OCI-LY7 (cell line): ENCODE measurements at places on chromosomes 16 and 17. TPM values are rescaled to one million over a fixed set of nuclear protein-coding genes. Genes with fewer than 3 reads are reported as not detected.

DNA sequence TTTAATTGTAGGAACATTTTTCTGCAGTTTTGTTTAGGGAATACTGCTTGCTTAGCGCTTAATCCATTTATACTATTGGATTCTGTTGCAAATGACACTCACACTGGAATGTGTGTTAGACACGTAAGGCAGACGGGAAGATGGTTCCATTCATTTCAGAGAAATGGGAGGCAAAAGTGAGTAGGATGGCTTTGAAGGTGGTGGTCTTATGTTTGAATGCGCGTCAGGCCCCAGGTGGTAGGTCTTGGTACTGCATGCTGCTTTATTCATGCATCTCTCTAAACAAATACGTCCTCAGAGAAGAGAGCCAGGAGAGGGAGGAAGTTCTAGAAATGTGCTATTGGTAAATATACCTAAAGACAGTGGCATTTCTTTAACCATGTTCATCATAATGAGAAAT is 997.6 kb upstream of the RBFOX1 start:
- DNase-seq: peak; percentile 12

DNA sequence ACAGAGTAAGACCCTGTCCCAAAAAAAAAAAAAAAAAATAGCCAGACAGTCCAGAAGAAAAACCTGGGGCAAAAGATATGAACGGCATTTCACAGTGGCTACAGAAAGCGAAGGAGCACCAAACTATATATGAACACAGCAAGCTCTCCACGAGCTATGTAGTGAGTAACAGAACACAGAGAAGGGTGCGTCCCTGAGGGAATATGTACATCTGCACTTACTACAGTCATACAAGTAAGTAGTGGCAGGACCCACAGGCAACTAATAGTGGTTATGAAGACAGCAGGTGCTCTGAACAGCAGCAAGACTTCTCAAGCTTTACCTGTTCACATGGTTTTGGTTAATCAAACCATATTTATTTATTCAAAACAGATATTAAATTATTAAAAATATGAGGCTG is 15.8 kb downstream of the TRAP1 start:
- no peak for DNase-seq

- DNase-seq: no peak
Measured at GRCh38 chr17:21096874-21097273, 29.9 kb upstream of the DHRS7B start.

NXPH3 gene
- total RNA-seq: not detected in 2 replicates

GRCh38 chr17:1904273-1905182 is 74.7 kb downstream of the RPA1 start:
- peak; percentile 88 for DNase-seq

CHST4 gene
- total RNA-seq: 0.28 and 0.29 TPM in 2 replicates

VPS9D1 gene
- total RNA-seq: 4.6 and 4.7 TPM in 2 replicates

C16orf92 gene
- total RNA-seq: not detected in 2 replicates

GRCh38 chr16:50736448-50736847 is 5.4 kb upstream of the CYLD start:
- no peak for DNase-seq

DNA sequence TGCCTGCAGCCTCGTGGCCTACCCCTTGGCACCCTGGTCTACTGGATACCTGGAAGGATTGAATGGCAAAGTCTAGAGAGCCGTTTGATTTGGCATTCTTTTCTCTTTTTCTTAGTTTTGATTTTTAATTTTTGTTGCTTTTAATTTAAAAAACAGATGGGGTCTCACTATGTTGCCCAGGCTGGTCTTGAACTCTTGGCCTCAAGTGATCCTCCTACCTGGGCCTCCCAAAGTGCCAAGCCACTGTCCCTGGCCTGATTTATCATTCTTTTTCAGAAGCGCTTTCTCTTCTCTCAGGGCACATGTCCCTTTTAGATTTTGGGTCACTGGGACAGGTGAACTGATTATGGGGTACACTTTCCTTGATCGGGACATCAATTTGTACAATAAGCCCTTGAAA is 10.8 kb downstream of the ZC3H18 start:
- no peak for DNase-seq

GRCh38 chr17:59807892-59808509 is 84.7 kb downstream of the TUBD1 start:
- DNase-seq: no peak

DNA sequence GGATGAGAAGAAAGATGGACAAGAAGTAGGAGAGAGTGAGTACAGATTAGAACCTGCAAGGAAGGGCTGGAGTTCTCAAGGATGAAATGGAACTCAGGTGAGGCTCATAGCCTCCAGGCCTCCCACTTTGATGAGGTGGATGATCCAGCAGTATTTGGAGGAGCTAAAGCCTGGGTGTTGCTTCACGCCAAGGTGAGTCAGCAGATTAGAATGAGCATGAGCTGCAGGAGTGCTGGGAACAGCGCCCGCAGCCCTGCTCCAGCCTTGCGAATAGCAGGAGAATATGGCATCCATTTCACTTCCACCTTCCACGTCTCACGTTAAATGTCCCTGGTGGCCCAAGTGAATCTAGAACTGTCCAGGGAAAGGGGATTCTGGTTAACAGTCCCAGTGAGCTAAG is 94.4 kb upstream of the CPHXL start:
- no peak for DNase-seq
